ENCODE measurements at places on chromosomes 16 and 17. TPM values are rescaled to one million over a fixed set of nuclear protein-coding genes. Genes with fewer than 3 reads are reported as not detected.

GRCh38 chr16:70700101-70701020 is 14.5 kb upstream of the MTSS2 start:
- DNase-seq: no peak

The RABEP1 gene
- total RNA-seq: 33.2 TPM

GRCh38 chr17:58706351-58707140 is 14.1 kb downstream of the RAD51C start:
- DNase-seq: no peak

The ZPBP2 gene
- total RNA-seq: not detected

GRCh38 chr17:42674755-42675347 is 1.9 kb downstream of the PLEKHH3 start:
- DNase-seq: no peak

The TNFRSF17 gene
- 0.45 TPM for total RNA-seq

GRCh38 chr17:51873302-51873701 is 285.2 kb downstream of the CA10 start:
- DNase-seq: no peak

The OR1F1 gene
- total RNA-seq: not detected

The KRTAP3-2 gene
- not detected for total RNA-seq

The SLC38A8 gene
- total RNA-seq: not detected

- DNase-seq: no peak
Observed at GRCh38 chr16:881219-882097, 80.9 kb upstream of the GNG13 start.

The HIRIP3 gene
- total RNA-seq: 11.5 TPM

DNA sequence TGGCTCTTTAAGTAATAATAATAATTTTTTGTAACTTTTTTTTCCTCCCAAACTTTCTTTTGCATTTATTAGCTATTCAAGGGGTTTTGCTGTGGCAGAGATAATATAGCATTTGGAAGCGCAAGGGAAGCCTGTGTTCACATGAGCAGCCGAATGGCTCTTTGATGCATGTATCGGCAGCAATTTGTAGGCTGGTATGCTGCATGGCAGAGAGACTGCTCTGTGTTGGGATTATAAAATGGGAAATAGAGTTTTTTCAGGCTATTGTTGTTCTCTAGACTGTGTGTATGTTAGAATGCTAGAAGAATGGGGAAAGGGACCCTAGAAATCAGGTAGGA is 94.6 kb upstream of the SALL1 start:
- no peak for DNase-seq

The WFIKKN1 gene
- total RNA-seq: 0.18 TPM

The SLC13A2 gene
- not detected for total RNA-seq

- DNase-seq: no peak
Observed at GRCh38 chr16:89859615-89860007, 13.8 kb upstream of the TCF25 start.

DNA sequence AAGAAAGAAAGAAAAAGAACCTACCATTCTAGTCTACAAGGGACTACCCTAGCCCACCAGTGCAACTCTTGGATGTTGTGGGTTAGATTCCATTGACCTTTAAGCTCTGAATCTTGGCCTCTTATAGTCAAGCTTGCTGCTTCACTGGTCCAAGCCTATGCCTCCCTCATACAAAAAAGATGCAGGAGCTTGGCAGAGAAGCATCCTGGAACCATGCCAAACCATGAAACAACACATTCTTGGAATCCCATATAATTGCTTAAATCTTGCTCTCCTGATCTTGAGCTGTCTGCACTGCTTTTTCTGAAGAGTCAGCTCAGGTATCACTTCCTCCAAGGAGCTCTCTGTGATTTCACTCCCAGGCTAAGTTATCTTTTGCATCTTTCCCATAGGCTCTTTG is 117.9 kb upstream of the GPR139 start:
- DNase-seq: no peak

DNA sequence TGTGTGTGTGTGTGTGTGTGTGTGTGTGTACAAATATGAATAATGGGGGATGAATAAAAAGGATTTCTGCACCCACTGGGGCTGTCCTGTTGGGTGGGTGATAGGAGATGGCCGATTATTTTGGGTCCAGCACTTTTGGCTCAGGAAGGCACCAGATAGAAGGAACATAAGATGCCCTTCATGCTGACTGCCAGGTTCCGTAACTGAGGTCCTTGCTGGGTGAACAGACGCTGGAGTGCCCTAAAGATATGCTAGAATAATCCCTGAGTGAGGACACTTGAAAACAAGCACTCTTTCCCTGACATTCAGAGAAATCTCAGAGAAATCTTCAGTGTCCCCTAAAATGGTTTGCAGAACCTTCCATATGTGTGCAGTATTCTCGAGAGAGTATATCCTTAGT is 17.7 kb downstream of the IRX6 start:
- DNase-seq: no peak

The SLFN14 gene
- not detected for total RNA-seq

DNA sequence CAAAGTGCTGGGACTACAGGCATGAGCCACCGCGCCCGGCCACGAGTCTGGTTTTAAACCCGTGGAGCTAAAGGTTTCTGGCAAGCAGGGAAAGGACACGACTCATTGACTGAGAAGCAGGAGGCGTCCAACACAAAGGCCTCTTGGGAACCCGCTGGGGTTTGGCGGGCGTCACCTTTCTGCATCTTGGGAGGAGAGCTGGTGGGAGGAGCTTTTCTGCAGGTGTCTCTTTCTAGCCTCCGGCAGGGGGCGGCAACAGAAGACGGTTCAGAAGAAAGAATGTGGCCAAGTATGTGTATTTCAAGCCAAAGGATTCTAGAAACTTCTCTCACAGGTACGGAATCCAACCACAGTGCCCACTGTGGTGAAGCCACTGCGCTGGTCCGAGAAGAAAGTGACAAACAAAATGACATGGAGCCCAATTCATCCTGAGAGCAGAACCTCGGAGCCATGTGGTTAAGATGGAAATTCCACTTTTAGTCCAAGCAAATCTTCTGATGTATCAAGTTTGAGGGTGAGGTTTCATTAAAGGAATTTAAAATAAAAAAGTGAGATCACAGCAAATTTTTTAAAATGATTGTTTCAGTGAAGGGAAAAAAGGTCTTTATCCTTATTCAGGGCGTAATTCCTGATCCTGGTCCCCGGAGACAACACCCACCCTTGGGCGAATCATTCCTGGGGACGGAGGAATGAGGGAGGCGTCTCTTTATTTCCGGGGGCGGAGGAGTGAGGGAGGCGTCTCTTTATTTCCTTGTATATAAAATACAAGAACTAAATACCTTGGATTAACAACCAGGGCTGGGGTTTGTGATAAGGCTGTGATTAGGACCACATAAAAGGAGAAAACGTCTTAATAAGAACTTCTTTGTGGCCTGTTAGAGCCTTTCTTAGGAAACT is 97.6 kb downstream of the MRM3 start:
- peak; percentile 56 for DNase-seq

The CMC2 gene
- 86.6 TPM for total RNA-seq

The NT5C3B gene
- total RNA-seq: 23.1 TPM

- DNase-seq: no peak
Observed at GRCh38 chr17:35245196-35245486, 2.3 kb downstream of the SLFN5 start.

DNA sequence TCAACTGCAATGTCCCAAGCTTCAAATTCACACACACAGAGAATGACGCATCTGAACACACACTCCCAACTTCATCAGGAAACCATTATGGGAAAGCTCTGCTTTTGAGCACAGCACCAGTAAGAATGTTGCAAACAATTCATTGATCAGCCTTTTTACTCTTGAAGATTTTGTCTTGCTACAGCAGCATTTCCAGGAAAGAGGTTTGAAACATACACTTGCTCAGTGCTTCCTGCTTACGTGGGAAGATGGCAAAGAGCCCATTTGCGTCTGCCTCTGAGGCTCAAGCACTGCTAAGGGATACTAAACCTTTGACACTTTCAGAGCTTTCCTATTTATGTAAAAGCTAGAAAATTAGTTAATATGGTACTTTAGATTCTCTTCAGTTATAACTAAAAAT is 77.2 kb upstream of the MON1B start:
- no peak for DNase-seq

Data from T-helper 17 cell (primary cell).